ENCODE measurements at places on chromosomes 3 and 15.

DNA sequence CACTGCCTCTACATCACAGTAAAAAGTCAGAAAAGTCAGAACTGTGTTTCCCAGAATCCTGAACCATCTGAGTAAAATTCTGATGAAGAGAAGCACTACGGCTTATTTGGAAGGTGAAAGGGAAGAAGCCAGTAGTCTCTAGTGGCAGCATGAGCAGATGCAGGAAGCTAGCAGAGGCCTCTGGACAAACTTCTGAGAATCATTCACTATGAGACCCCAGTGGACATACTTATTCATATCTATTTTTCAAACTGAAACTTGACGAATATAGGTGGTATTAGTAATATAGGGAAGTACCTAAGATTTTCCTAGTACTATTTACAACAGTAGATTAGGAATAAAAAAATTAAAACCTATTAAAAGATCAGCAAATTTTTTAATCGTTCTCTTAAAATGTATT is 272.8 kb upstream of the TTC14 start:
- no peak for DNase-seq

GRCh38 chr3:25594007-25594502 is 70.7 kb downstream of the TOP2B start:
- DNase-seq: no peak

DNA sequence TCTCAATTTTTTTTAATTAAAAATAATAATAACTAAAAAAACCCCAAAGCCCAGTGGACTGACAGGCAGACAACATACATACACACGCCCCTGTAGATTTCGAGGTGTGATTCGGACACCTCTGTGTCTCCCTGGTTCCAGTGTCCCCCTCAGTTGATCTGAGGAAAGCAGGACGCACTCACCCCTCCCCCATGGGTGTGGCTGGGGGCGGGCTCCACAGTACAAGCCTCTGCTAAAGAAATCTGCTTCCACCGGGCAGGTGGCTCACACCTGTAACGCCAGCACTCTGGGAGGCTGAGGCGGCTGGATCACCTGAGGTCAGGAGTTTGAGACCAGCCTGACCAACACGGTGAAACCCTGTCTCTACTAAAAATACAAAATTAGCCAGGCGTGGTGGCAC is 33.8 kb upstream of the BLM start:
- DNase-seq: no peak

GRCh38 chr3:183149915-183150750 is 12.4 kb downstream of the LAMP3 start:
- no peak for DNase-seq

GRCh38 chr15:71874245-71874644 is 63.9 kb downstream of the NR2E3 start:
- no peak for DNase-seq

DNA sequence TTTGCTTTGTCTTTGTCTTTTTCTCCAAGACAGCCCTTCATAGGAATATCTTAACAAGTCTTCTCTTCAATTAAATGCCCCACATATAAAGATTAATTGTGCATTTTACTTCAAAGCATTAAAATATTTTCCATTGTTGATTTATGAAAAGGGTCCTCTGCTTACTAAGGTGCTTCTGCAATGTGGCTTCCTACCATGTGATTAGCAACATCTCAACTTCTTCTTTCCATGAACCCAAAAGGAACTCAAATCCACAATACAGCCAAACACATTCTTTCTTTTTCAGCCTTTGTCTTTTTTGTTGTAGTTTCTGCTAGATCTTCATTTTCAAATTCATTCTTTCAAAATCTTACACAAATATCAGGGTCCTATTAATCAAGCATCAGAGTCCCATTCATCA is 309.2 kb downstream of the NSUN3 start:
- DNase-seq: no peak

DNA sequence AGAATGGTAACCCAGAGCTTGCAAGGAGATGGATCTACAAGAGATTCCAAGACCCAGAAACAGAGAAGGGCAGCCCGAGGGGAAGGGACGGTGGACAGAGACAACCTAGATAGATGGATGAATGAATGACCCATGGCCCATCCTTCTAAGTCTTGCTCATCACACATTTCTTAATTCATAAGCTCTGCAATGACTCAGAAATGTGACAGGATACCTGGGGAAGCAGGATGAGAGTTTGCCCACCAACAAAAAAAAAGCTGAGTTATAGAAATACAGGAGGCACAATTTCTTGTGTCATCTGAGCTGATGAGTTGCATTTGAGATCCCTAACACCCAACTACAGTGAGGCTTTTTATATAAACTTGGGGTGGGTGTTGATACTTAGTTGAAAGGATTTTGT is 76.6 kb downstream of the CNTN3 start:
- DNase-seq: no peak

GRCh38 chr15:91919014-91919534 is 65.6 kb downstream of the SLCO3A1 start:
- DNase-seq: no peak

DNA sequence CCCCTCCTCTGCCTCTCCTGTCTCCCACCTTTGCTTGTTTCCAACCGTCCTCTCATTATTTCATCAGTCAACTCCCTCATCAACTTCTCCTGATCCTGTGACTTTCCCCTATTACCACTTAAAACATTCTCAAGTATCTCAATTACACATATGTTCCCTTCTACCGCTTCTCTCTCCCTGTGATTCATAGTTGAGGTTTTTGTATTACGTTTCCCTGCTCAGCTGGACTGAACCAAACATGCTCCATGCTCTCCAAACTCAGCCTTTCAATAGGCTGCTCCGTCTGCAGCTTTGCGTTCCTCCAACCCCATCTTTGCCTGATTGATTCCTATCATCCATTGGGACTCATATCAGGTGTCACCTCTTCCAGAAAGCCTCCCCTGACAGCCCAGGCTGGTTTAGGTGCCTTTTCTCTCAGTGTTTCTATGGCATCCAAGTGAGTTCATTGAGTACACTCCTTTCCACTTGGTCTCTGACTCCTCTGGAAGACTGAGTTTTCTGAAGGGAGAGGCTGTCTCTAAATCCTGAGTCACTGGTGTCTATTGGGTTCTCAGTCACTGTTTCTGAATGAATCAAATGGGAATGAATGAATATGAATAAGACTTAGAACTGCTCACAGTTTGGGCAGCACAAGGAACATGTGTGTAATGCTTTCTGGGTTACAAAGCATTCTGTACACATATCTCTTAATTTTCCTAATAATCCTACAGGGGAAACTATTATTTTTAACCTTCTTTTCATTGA is 56.4 kb downstream of the PLD1 start:
- no peak for DNase-seq

GRCh38 chr15:31828594-31828993 is 201.7 kb upstream of the CHRNA7 start:
- no peak for DNase-seq

GRCh38 chr3:63228677-63229076 is 49.4 kb upstream of the SYNPR start:
- no peak for DNase-seq

GRCh38 chr3:182180654-182181385 is 469.1 kb downstream of the SOX2 start:
- no peak for DNase-seq

GRCh38 chr3:136075218-136075808 is 109.8 kb downstream of the PPP2R3A start:
- peak; percentile 64 for DNase-seq

DNA sequence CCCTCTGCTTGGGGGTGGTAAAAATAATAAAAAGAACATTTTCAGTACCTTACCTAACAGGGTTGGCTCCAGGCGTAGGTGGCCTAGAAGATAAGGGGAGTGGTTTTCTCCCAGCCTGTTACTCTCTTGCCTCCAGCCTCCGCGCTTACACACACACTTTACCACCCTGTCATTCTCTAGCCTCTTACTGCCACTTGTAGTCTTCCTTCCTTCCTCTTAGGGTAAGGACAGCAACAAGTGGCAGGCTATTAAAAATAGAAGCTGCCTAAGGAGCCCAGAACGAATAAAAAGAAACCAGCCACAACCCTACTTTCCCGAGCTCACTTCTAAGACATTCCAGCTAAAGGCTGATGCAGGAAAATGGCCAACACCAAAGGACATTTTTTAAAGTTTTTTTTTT is 9.6 kb upstream of the LIPH start:
- DNase-seq: no peak

- DNase-seq: no peak
Measured at GRCh38 chr3:70726096-70726938, 413.9 kb upstream of the MDFIC2 start.

- DNase-seq: no peak
Measured at GRCh38 chr15:38176155-38176554, 76.5 kb upstream of the SPRED1 start.

GRCh38 chr3:127802606-127803005 is 19.7 kb downstream of the MGLL start:
- DNase-seq: no peak

GRCh38 chr3:190877925-190878324 is 15.4 kb upstream of the GMNC start:
- no peak for DNase-seq

GRCh38 chr15:63041974-63042876 is at the start of gene TPM1:
TPM1 (plus strand) TSS chr15:63042747; CDS start chr15:63042830, 83 bp downstream.
- peak; percentile 17 for DNase-seq

DNA sequence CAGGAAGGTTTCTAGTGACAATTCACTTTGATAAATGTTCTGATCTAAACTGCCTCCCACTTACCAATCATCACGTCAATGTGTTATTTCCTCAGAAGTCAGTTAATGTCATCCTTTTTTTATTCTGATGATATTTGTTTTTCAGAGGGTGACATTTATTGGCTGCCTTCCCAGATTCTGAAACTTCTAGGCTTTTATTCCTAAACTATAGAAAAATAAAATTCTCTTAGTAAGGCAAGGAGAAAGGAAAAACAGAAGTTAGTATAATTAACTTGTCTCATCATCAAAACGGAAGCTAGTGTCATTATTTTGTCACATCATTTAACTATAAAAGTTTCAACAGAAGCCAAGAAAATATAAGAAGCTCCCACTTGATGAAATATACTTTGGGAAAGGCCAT is 100.0 kb upstream of the C3orf80 start:
- DNase-seq: no peak

DNA sequence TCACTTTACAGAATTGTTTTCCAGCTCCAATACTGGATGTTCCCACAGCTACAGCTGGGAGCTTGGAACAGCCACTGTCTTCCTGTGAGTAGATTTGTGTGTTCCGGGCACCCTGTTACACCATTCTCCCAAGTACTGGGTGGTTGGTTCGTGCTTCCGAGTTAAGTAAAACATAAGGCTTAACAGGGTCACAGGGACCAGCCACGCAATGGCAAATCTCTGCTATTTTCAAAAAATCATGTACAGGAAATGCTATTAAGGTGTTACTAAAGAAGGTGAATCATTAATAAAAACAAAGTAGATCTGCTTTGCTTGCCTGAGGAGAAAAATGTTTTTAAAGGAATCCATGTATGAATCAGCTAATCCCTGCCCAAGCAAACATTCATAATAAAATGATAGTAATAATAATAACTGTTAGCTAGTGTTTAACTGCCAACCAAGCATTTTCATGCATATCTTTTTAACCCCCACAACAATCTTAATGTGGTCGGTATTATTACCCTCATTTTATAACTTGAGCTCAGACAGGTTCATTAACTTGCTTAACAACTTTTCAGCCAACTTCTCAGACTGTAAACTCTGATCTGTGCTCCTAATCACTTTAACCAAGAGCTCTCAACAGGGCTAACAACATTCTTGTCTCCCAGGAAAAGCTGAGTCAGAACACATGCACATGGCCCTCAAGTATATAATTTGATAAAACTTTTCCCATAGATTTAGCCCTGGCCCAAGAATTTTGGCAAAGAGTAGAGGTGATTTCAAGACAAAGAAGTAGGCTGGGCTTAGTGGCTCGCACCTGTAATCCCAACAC is 2.7 kb upstream of the C2CD4A start:
- no peak for DNase-seq

- DNase-seq: no peak
Measured at GRCh38 chr3:71688121-71688520, 37.1 kb downstream of the EIF4E3 start.

- peak; percentile 94 for DNase-seq
Measured at GRCh38 chr3:101940521-101941317, 91.4 kb downstream of the NFKBIZ start.

- DNase-seq: peak; percentile 22
Measured at GRCh38 chr15:85615930-85616329, 178.8 kb downstream of the KLHL25 start.

DNA sequence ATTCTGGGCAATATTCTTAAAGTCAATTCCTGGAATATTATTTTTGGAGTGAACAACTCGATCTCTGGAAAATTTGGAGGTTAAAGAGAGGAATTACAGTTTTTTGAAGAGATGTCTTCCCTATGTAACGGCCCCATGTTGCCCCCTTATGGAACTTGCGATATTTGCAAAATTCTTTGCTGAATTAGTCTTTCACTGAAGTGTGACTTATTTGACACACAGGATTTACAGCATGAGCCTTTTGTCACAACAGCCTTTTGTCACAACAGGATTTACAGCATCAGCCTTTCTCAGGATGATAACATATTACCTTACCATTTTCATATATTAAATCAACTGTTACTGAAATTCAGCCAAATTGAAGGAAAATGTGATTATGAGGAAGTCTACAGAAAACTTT is 37.8 kb upstream of the SPTSSB start:
- DNase-seq: no peak
